D721Med (cell line): ENCODE measurements at places on chromosomes 4 and X.

- DNase-seq = no peak
Measured at GRCh38 chrX:115372152-115372551, 82.6 kb downstream of the LUZP4 start.

GRCh38 chr4:163048447-163048846 is 118.2 kb downstream of the NAF1 start:
- peak; percentile 12 for DNase-seq

DNA sequence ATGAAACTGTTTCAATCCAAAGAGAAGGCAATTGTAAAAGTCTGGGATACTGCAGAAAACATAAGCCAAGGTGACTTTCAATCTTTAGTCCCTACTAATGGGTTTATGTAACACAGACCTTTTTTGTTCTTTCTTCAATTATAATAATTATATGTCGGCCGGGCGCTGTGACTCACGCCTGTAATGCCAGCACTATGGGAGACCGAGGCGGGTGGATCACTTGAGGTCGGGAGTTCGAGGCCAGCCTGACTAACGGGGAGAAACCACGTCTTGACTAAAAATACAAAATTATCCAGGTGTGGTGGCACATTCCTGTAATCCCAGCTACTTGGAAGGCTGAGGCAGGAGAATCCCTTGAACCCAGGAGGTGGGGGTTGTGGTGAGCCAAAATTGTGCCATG is 489.8 kb upstream of the CTSO start:
- no peak for DNase-seq

DNA sequence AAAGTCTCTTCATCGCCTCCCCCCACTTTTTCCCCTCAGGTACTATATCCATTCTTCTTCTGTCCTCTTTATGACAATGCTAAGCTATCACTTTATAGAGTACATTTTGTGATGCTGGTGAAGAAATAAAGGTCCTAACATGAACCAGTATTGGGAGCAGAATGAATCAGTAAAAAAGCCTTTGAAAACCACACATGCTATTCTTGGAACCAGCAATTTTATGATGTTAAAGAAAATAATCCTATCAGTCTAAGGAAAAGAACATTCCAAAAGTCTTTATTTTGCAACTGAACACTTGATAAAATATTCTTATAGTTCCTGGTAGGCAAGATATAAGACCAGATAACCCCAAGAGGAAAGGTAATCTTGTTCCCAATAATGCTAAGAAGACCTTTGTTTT is 107.8 kb upstream of the MCF2 start:
- DNase-seq = no peak

DNA sequence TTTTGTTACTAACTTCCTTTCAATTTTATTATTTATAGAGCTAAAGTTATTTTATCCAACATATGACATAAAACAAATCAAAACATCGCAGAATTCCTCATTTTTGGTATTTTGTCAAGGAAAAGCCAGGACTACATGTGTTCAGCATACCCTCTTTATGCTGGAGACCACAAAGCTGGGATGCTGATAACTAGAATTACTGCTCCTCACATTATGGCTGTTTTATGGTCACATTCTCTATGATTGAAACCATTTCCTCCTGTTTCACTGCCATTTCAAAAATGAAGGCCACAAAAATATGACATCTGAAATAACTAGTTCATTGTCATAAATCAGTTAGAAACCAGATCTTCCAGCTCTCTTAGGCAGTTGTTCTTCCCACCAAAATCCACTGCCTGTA is 41.7 kb downstream of the KLHL34 start:
- DNase-seq = no peak

GRCh38 chrX:9789555-9789954 is 3.3 kb downstream of the SHROOM2 start:
- DNase-seq = no peak

DNA sequence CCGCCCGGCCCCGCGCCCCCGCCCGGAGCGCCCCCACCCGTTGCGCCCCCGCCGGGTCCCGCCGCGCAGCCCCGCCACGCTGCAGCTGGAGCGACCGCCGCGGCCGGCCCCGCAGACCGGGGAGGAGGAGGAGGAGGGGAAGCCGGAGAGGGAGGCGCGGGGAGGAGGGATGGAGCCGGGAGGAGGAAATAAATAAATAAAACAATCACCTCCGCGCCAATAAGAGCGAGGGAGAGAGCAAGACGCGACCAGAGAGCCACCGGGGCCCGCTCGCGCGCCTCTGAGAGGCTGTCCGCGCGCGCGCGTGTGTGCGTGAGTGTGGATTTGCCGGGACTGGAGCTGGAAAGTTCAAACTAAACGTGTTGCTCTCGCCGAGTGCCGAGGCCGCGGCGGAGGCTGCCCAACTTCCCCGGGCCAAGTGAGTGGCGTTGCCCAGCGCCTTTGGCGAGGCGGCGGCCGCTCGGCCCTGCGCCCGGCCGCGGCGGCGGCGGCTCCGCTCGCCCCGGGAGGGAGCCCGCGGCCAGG is 2184.4 kb upstream of the TENM3 start:
- DNase-seq = no peak

- DNase-seq = no peak
Measured at GRCh38 chrX:23901805-23902204, 5.9 kb downstream of the APOO start.

DNA sequence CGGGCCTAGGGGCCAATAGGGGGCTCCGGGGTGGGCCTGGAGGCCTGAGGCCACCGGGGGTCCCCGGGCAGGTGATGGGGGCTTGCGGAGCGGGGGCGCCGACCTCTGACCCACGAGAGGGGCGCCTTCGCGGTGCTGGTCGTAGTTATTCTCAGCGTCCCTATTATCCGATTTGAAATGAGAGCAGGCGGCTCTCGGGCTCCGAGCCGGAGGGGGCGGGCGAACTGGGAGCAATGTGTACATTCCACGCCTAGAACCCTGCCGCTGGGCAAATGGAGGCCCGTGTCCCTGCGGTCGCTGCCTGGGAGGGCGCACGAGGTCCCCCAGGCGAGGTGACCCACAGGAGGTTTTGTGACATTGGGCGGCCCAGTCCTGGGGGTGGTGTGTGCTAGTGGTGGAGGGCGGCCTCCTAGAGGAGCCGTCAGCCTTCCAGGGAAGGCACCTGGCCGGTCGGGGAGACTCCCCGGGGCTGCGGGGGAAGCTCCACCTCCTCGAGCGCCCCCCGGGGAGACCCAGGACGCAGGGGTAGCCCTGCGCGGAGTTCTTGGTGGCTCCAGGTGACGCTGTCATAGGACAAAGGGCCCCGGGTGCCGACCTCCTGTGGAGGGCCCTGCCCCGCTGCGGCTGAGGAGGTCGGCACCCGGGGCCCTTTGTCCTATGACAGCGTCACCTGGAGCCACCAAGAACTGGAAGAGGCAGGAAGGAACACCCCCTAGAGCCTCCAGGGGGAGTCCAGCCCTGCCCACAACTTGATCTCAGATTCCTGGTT is 102.6 kb upstream of the PRKX start:
- DNase-seq = no peak

- no peak for DNase-seq
Measured at GRCh38 chr4:6114601-6115000, 85.7 kb downstream of the JAKMIP1 start.

DNA sequence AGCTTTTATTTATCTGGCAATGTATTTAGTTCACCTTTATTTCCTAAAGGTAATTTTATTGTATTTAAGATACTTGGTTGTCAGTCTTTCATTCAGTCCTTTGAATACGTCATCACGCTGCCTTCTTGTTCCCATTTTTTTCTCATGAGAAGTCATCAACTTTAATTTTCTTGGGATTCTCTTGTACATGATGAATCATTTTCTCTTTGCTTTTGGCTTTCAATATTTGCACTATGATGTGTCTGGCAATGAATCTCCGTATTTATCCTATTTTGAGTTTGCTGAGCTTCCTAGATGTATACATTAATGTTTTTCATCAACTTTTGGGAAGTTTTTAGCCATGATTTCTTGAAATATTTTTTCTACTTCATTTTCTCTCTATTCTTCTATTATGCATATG is 28.4 kb downstream of the CLDN2 start:
- no peak for DNase-seq

GRCh38 chr4:3766785-3767569 is 792 bp downstream of the ADRA2C start:
- DNase-seq = peak; percentile 57

DNA sequence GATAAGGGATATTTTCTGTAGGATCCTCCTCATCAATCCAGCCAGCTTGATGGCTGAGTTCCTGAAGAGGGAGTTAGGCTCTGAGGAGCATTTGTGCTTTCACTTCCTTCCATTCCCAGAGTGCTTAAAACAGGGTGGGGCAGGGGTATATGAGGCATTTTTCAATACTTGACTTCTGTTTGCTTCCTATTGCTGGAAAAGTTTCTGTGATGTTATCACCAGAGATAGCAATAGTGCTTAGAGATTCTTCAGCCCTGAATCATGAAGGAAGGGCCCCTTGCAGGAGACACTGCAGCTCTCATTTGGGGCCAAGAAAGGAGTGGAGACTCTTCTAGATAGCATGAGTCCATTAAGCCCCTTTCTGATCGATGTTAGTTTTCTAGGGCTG is 166.7 kb upstream of the RPS6KA3 start:
- no peak for DNase-seq

GRCh38 chr4:113673450-113673849 is 88.1 kb downstream of the CAMK2D start:
- DNase-seq = no peak

DNA sequence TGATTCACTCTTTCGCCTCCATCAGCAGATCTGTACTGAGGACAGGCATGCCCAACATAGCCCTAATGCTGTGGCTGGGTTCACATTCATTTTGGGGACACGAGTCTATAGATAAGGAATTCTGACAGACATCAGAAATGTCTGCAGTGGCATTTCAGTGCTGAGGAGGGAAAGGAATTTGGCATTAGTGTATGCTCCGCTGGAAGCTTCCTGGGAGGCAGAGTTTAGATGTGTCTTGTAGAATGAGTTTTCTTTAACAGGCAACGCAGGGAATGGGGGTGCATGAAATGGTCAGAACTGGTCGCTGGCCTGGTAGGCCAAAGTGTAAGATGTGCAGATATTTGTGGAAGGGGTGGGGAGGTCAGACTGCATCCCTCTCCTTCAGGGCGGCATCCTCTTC is 43.5 kb upstream of the ZNF518B start:
- DNase-seq = no peak

DNA sequence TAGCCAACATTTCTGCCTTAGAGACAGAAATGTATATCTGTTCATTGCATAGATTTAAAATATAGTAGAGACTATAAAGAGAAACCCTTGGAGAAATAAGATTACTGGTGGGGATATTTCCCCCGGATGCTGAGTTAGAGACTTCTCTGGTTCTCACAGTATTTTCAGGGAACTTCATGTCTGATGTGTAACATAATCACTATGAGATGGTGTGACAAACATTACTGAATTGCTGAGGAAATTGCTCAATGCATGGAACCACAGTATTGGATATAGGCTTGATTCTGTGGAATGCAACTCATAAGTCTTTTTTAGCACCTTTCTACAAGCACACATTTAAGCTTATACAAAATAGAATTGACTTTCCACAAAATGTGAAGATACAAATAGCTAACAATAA is 152.7 kb downstream of the SOWAHB start:
- no peak for DNase-seq

GRCh38 chr4:38803833-38804653 is 548 bp downstream of the TLR1 start:
- DNase-seq = no peak

- DNase-seq = no peak
Measured at GRCh38 chrX:24550166-24550565, 85.1 kb downstream of the PDK3 start.

- no peak for DNase-seq
Measured at GRCh38 chr4:153976954-153977353, 188.1 kb upstream of the SFRP2 start.

- DNase-seq = no peak
Measured at GRCh38 chr4:73815145-73815544, 21.3 kb upstream of the CXCL6 start.

DNA sequence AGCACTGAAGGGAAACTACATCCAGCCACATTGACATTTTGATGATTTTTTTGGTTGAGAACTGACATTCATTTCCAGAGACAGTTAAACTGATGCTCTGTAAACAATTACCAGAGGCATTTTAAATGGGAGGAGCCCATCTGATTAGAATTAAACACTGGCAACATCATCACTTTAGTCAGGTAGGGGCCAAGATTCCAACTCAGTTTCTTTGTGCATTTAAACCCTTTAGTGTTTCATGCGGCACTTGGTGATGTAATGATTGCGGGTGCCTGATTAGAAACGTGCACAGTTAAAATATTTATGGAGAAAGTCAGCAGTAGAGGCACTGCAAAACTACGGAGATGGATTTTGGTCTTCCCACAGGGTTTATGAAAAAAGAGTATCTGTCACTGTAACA is 16.1 kb downstream of the TNIP3 start:
- DNase-seq = no peak

GRCh38 chr4:117311989-117312388 is 226.6 kb upstream of the TRAM1L1 start:
- DNase-seq = no peak

- DNase-seq = no peak
Measured at GRCh38 chr4:25258980-25259578, 25.2 kb downstream of the PI4K2B start.
